ENCODE measurements at places on chromosomes 2 and 18.
A peak's percentile ranks its signal among the peaks of the same experiment; 100 is the strongest.

- no peak for DNase-seq
Measured at GRCh38 chr18:6646801-6647200, 82.7 kb upstream of the ARHGAP28 start.

DNA sequence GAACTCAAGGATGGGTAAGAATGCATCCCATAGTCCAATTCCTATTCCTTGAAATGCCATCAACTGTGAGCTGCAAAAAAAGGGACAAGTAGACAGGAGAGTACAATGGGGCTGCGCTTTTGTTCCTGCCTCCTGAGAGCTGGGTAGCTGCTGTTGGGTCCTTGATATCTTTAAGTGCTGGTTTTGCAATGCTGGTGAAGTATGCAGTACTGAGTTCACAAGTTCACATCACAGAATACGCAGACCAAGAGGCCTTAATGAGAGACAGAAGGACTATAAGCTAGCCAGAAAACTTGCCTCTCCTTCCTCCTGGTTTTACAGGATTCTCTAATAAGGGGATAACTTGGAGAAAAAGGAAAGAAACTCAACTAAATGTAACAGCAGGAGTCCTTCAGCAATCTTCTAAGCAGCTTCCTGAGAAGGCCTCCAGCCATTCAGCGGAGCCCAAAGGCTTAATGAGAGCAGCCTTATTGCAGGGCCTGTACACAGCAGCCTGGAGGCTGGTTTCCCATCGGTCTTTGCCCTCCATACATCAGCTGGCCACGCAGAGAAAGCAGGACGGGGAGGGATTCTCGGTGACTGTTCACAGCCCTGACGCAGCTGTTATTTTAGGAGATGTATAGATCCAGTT, 293.1 kb downstream of the CDCA7 start:
- DNase-seq = no peak

GRCh38 chr2:10449838-10450691, 1.9 kb upstream of the ODC1 start:
- DNase-seq = no peak

- no peak for DNase-seq
Measured at GRCh38 chr2:199847181-199847864, 3.7 kb downstream of the FTCDNL1 start.

DNA sequence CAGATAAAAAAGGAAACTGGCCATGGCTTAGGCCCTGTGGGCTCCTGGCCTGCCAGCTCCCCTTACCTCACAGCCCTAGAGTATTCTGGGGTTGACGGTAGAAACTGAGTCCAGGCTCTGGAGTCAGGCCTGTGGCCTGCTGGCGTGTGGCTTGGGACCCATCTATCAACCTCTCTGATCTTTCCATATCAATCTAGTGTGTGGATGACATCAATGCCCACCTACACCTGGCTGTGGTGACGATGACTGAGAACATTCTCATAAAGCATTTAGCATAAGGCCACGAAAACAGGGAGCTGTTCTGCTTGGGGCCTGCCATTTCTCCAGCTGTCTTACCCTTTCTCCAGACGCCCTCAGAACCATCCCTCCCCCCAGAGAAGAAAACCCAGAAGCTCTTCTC, 17.9 kb downstream of the PCARE start:
- DNase-seq = no peak

DNA sequence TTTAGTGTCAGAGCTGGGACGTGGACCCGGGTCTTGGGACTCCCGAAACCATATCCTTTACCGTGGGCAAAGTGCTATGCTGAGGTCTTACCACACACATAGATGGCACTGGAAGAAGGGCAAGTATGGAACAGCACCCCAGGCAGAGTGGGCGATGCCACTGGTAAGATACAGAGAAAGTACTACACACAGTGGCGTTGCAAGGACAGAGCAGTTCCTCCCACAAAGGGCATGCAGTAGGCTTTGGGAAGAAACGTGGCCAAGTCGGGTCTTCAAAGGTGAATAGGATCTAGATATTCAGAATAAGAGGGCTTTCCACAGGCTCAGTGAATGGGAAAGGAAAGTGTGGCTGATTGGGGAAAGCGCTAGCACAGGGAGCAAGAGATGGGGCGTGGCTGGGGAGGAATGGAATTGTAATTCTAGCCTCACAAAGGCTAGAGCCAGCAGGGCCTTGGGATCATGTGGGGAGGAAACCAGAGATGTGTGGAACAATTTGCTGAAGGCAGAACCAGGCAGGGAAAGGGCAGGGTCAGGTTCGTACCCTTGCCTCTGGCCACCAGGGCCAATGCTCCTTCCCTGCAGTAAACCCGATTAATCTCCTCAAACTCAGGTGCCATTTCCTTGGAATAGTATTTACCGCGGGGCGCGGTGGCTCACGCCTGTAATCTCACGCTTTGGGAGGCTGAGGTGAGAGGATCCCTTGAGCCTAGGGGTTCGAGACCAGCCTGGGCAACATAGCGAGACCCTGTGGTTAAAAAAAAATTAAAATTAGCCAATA, 36.0 kb downstream of the PCBP1 start:
- DNase-seq = peak; percentile 62

GRCh38 chr2:218294430-218295022, 2.2 kb upstream of the TMBIM1 start:
- no peak for DNase-seq

- DNase-seq = peak; percentile 88
Measured at GRCh38 chr2:30664761-30665358, 142.4 kb downstream of the CAPN13 start.

DNA sequence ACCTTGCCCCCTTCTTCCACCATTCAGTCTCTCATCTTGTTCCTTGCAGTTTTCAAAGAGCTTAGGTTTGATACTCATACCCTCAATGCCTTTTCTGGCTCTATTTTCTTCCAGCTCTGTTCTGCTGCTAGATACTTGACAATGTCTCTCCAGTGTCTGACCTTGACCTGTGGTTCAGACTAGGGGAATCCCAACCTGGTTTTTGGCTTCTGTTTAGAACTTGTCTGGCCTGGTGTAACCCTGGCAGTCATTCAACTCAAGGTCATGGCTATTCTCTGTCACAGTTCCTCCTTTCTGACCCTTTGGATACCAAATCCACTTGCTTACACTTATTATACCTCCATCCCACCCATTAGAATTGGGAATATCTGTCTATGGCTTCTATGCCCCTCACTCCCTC, 31.8 kb upstream of the IMP4 start:
- no peak for DNase-seq

GRCh38 chr18:37249171-37249886, 316.3 kb downstream of the CELF4 start:
- DNase-seq = no peak

GRCh38 chr2:49416252-49416651, 261.9 kb upstream of the FSHR start:
- no peak for DNase-seq

DNA sequence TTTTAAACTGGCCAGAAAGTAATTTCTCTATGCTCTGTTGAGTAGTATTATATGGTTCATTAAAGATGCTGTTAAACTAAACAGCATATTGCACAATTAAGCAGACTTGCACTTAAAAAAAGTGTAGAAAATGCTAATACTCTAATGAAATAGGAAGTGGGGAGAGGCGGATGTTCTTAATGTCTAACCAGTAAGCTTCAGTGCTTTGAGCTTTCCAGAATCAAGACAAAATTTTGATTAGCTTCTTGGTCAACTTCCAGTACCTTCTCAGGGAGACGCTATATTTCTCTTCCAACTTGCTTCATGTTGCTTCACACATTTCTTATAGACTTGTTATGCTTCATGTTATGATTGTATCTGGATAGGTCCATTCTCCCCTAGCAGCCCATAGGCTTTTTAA, 89.1 kb downstream of the MAP2 start:
- DNase-seq = no peak

GRCh38 chr2:105780606-105781005, 35.9 kb downstream of the NCK2 start:
- DNase-seq = no peak

DNA sequence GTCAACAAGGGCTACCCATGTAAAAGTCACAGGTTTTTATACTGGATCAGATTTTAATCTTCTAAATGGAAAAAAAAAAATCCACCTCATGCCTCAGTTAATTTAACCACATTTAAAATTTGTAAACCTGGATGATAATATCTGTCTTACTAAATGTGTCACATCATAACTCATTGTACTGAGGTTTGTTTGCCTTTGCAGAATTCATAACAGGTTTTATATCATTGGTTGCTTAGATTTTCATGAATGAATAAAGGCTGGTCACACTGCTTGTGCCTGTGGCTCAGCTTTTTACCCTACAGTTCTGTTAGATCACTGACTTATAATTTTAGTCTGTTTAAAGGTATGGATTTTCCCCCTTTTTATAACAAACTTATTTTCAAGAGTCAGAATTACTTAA, 48.9 kb downstream of the PSMD14 start:
- no peak for DNase-seq

DNA sequence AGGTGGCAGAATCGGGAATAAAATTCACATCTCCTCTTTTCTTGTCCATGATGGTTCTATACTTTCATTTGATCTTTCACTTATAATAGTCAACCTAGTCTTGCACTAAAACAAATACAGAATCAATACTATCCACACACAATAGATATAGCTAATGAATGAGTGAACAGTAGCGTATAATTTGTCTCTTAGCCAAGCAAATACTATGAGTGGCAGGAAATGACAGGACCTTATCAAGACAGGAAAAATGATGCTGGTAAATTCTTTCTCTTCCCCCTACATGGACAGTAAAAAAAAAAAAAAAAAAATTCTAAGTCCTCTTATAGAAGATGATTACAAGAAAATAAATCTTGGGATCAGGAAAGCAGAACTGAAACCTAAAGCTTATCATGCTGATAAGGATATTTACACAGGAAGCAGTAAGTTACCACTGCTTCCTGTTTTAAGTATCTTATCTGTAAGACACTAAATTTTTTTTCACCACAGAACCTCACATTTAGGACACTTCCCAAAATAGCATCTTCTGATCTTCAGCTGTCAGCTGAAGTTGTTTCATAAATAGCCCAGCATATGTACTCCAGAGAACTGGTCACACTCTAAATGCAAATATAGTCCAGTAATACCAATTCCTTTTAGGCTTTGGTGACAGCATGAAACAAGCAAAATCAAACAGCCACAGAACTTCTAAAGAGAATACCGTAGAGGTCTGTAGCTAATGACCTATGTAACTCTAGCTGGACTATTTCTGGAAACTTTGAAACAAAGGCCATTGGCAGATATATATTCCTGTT, 27.0 kb downstream of the IRS1 start:
- no peak for DNase-seq

GRCh38 chr18:50721451-50722120, 98.2 kb downstream of the MRO start:
- no peak for DNase-seq

DNA sequence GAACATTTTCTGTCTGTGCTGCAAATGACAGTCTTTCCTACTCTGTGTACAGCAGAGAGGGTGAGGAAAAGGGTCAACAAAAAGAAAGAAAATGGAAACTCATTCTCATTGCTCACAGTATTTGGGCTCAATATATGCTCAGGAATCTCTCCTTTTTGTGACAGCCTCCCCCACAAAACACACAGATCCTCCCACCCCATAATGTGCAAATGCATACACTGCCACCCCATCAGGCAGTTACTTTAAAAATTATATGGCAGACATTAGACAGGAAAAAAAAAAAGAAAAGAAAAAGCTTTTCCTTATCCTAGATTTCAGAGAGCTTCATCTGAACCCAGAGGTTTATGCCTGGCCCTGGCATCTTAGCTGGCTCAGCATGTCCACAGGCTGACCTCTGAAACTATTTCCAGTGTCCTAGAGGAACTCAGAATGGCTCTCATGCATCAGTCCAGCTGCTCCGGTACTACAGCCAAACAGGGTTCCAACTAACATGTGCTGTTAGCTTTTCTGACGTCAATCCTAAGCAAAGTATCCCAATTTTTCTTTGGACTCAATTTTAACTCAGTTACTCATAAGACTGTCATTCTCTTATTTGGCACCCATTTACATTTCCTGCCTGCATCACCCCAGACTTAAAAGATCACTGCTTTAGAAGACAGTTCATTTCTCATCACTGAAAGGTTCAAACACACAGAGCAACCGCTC, 105.9 kb downstream of the RBMS1 start:
- DNase-seq = peak; percentile 60

- DNase-seq = no peak
Measured at GRCh38 chr2:101012054-101012705, 10.1 kb downstream of the RPL31 start.

- DNase-seq = no peak
Measured at GRCh38 chr2:70069049-70069448, 18.2 kb upstream of the PCBP1 start.

DNA sequence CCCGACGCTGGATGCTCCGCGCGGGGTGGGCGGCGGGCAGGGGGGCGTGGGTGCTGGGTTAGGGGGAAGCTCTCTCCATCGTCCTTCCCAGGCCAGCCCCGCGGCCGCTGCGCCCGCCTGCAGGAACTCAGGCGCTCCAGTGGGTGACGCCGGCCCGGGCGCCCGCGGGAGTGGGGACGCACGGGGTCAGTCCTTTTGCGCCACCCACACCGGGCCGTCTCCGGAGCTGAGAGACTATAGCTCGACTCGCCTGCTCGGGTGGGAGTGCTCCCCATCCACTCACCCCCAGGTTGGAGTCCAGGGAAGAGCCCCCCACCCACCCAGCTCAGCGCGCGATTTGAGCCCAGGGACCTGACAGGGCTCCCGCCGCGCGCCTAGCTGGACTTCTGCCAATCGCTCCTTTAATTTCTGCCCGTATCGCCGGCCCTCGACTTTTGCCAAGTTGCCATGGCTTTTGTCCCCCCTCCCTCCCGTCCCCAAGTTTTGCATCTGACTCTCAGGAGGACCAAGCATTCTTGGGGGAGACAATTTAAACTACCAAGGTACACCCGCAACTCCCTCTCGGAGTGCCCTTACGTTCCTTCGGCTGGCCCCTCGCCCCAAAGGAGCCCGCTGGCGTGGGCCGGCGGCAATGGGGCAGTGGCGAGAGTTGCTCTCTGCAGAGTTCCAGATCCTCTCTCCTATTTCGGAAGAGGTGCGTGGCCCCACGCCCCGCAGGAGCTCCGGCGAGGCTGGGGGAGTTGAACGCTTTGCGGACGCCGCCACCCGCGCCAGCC, 205.8 kb upstream of the SMAD2 start:
- peak; percentile 34 for DNase-seq

GRCh38 chr2:100339823-100340222, 17.5 kb upstream of the LONRF2 start:
- no peak for DNase-seq

- DNase-seq = peak; percentile 82
Measured at GRCh38 chr18:70288851-70289328, at the start of gene SOCS6. Gene SOCS6, plus strand, starts transcription at chr18:70289045. Its CDS starts 35,624 bp downstream, at chr18:70324669.

DNA sequence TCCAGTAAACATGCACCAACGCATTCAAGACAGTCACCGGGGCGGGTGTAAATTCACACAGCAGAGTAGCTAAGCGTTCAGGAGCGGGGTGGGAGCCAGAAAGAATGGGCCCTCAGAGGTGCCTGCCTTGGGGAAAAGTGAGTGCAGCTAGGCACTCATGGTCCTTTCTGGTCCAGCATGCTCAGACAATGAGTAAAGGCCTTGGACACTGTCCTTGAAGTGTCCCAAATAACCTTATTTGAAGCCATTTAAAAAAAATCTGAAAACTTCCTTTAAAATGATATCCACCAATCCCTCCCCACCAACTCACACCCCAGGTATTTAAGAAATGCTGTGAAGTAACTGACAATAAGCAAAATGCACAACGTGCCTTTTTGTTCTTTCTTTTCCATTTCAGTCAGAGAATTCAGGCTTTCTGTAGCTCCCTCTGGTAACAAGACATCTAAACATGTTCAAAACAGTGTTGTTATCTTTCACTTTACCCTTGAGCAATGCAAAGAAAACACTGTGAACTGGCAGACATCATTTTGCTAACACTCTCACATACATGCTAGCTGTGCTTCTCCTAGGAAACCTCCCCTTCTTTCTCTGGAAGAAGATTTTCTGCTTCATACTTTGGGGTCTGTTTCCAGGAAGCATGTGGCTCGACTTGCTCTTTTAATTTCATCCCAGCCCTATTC, 445.1 kb upstream of the SPRED2 start:
- DNase-seq = no peak

Data from AG08396 (cell line).